ENCODE measurements at places on chromosomes 12 and 14.
A peak's percentile ranks its signal among the peaks of the same experiment; 100 is the strongest.

GRCh38 chr14:52121441-52121840 is 52.6 kb upstream of the NID2 start:
- DNase-seq = no peak

DNA sequence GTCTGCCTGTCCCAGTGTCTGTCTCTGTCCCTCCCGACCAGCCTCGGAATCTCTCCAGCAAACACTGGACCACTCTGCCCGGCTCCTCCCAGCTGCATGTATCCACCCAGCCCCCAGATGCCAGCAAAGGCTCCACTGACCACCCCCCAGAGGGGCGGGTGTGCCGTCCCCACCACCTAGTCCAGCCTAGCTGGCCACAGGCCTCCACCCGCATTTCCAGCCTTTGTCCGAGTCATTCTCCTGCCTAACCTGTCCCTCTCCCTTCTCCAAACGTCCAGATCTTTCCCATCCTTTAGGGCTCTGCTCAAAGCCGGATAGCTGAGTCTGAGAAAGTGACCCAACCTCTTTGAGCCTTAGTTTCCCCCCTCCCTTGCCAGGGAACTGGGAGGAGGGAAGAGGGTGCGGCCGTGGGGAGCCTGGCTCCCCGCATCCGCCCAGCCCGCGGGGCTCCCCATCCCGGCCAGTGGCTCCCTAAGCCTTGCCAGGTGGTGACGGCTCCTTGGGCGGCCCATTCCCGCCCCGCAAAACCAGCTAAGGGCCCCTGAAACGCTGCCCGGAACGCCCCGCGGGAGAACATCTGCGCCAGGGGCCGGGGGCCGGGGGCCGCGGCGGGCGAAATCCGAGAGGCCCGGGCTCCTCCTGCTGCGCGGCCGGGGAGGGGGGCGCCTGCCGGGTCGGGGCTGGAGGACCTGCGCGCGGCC is 34.6 kb upstream of the ANKRD9 start:
- DNase-seq = no peak

GRCh38 chr14:106286697-106287290 is 760.4 kb downstream of the TMEM121 start:
- peak; percentile 31 for DNase-seq

DNA sequence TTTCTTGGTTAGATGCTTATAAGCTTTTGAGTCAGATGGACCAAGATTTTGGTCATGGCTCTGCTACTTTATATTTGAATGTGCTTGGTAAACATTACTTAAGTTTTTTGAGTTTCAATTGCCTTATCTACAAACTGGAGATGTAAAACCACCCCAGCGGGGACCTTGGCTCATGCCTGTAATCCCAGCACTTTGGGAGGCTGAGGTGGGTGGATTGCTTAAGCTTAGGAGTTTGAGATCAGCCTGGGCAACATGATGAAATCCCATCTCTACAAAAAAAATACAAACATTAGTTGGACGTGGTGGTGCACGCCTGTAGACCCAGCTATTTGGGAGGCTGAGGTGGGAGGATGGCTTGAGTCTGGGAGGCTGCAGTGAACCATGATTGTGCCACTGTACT is 11.2 kb downstream of the NECAP1 start:
- DNase-seq = no peak

GRCh38 chr14:61562321-61563161 is 132.8 kb upstream of the HIF1A start:
- peak; percentile 96 for DNase-seq

DNA sequence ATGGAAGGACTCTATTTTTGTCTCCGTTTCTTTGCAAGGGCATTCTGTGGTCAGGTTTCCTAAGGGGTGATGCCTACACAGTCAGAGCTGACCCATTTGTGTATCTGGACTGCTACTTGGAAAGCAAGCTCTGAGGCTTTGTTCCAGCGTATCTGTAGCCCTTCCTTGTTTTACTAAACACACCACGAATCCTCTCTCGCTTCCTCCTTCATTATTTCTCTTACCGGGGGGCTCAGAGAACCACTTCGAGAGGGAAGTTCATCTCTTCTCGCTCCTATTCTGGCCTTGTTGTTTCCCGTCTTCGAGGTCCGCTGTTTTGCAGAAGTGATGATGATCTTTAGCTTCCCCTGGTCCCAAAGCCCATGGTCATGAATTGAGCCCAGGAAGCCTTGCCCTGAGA is 164.7 kb downstream of the SSPN start:
- peak; percentile 86 for DNase-seq

- DNase-seq = no peak
These were observed 42.9 kb downstream of the ITPK1 start for GRCh38 chr14:93072659-93073357.

GRCh38 chr14:68924186-68925158 is 54.6 kb downstream of the ACTN1 start:
- no peak for DNase-seq

GRCh38 chr12:9134981-9135628 is 19.4 kb upstream of the A2M start:
- no peak for DNase-seq

DNA sequence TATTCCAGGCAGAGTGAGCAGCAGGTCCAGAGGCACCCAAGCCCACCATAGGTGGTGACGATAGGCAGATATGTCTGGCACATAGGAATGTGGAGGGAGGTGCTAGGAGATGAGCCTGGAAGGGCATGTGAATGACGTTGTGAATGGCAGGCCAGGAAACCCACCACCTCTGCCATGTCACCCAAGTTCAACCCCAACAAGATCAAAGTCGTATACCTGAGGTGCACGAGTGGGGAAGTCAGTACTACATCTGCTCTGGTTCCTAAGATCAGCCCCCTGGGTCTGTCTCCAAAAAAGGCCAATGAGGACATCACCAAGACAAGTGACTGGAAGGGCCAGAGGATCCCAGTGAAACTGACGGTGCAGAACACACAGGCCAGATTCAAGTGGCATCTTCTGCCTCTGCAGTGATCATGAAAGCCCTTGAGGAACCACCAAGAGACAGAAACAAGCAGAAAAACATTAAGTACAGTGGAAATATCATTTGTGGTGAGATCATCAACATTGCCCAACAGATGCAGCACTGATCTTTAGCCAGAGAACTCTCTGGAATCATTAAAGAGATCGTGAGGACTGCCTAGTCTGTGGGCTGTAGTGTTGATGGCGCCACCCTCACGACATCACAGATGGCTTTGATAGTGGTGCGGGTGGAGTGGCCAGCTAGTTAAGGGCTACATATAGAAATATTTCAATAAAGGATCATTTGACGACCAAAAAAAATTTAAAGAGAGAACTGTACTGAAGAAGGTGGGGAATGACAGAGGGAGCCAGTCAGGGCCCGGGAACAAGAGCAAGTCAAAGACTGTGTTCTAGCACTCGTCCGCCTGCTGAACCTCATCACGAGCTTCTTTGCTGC is 99.7 kb downstream of the ZFP36L1 start:
- DNase-seq = peak; percentile 89

DNA sequence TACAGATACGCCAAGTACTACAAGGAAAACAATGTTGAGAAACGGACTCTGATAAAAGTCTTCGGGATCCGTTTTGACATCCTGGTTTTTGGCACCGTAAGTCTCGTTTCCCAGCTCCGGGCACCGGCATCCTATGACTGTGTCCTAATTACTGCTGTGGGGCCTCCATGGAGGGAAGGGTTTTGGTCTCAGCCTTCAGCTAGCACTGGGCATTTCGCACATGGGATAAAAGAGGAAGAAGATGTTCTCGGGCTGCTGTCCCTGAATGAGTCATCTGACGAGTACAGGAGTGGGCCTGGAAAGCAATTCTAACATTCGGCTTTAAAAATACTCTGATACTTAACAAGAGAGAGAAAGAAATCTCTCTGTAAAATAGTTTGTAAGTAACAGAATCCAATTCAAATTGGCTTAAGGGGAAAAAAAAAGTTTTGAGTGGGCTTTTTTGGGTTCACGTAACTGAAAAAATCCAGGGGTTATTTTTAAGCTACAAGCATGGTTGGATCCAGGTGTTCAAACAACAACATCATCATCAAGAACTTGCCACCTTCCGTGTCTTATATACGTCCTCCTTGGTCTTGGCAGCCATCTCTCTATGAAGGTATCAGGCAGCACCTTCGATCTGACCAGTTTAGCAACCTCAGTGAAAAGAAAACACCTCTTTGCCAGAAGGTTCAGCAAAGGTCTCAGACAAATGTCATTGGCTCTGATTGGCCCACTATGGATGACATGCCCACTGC is 34.4 kb upstream of the P2RX4 start:
- peak; percentile 87 for DNase-seq

GRCh38 chr14:100532154-100532861 is 54.9 kb downstream of the BEGAIN start:
- no peak for DNase-seq

DNA sequence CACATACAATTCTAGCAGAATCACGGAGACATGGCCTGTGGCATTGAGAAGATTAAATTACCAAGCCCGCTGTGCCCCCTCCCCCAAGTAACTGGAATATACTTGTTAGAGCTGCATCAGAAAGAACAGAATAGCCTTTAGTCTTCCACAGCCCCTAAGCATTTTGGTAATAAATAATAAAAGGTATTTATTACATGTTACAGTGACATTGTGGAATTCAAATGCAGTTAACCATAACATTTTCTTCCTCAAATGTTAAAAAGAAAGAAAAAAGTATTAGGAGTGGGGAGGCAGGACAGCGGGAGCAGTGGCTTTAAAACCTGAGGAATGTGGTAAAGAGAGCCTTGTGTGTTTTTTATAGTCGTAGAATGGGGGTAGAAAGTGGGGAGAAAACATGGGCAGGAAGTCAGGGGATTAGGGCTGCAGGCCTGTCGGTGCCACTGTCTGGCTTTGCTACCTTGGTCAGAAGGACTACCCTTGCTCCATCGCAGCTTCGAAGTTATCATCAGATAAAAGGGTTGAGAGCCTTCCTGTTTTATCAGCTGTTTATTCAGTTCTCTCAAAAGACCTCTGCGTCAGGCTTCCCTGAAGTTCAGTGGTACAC is 255.9 kb downstream of the MSRB3 start:
- no peak for DNase-seq

- DNase-seq = no peak
These were observed 32.9 kb upstream of the ADGRD1 start for GRCh38 chr12:130920723-130921381.

GRCh38 chr12:82867762-82868500 is 181.2 kb downstream of the TMTC2 start:
- no peak for DNase-seq

DNA sequence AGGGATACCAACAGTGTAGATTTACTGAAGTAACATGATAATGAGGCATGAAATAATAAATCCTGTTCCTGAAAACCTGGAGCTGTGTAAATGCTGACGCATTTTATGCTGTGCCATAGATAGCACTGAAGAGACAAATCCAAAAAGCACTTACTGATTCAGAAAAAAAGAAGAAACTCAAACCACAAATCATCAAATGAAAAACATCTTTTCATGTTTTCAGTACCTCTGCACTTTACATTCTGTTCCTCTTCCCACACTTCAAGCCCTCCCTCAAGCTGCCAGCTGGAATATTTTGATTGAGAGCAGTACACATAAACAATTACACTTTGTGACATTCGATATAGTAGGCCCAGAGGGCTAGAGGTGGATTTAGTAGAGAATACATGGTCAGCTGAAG is 362.3 kb downstream of the NAV3 start:
- no peak for DNase-seq

- DNase-seq = no peak
These were observed 3.9 kb downstream of the RIOX1 start for GRCh38 chr14:73494593-73494992.

DNA sequence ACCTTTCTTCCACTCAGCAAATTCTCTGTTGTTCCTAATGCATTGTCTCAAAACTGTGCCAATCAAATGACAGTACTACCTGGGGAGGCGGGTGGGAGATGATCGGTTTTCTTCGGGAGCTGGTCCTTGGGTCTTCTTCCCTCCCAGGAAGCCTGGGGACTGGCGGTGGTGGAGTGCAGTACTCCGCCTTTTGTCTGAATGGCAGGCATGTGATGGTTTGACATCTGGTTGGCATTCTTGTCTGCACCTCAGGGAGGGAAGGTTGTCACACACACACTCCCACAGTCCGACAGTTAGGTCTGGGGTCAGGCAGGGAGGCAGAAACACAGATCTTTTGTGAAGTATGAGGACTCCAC is 114.8 kb downstream of the SNAPC1 start:
- no peak for DNase-seq

DNA sequence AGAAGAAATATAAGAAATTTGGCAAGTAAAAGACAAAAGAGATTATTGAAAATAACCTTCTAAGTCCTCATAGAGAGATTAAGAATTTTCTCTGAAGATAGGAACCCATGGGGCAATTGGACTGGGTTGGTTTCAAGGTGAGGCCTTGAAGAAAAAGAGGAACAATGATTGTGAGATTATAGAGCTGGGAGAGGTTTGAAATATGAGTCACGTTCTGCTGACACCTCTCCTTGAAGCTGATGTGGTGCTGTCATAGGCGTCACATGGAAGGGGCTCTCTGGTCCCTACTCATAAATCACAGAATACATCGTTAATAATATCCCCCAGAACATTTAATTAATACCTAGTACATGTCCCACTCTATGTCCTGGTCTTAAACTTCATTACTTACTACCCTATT is 227.6 kb upstream of the PDE3A start:
- no peak for DNase-seq

GRCh38 chr14:94354638-94355185 is 31.6 kb upstream of the SERPINA6 start:
- DNase-seq = no peak

GRCh38 chr14:100888789-100889315 is 14.7 kb downstream of the RTL1 start:
- DNase-seq = no peak

- no peak for DNase-seq
These were observed 4.6 kb downstream of the PLBD1 start for GRCh38 chr12:14563046-14563445.

DNA sequence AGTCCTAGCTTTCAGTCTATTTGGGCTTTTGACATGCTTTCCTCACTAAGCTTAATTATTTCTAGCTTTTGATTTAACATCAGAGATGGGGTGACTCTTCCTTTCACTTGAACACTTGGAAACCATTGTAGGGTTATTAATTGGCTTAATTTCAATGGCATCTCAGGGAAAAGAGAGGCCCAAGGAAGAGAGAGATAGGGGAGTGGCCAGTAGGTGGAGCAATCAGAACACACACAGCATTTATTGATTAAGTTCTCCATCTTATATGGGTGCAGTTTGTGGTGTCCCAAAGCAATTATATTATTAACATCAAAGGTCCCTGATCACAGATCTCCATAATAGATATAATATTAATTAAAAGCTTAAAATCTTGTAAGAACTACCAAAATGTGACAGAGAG is 1466.1 kb upstream of the SEL1L start:
- DNase-seq = no peak

- peak; percentile 97 for DNase-seq
These were observed 136.3 kb downstream of the SCARB1 start for GRCh38 chr12:124727264-124727800.

- no peak for DNase-seq
These were observed 151.3 kb downstream of the BTG1 start for GRCh38 chr12:91994208-91994797.

GRCh38 chr12:91633734-91634357 is 451.2 kb upstream of the DCN start:
- no peak for DNase-seq

DNA sequence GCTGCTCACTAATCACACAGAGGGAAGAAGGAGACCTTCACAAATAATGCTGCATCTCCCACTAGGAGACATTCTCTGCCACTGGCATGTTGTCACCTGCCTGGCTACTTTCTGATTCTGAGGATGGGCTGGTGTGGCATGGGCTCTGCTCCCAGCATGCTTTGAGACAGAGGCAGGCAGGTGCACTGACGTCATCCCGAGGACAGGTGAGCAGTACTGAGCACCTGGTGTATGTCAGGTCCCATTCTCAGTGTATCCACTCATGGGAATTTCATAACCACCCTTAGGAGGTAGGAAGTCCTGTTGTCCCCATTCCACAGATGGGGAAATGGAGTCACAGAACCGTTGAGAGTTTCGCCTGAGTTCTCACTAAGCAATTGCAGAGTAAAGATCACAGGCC is 597.9 kb downstream of the VRK1 start:
- DNase-seq = no peak
